ENCODE measurements at places on chromosomes 2 and 18. TPM values are rescaled to one million over a fixed set of nuclear protein-coding genes. Genes with fewer than 3 reads are reported as not detected.

- peaks cover 52% of the 10 kb centered on the region for H3K36me3 ChIP-seq
- H3K4me1 ChIP-seq: no peaks in the 10 kb centered on the region
- DNase-seq: no peak
- H3K4me3 ChIP-seq: no peak overlapping the region
- H3K27me3 ChIP-seq: no peaks in the 10 kb centered on the region
Measured at GRCh38 chr2:54666634-54667265, 56.7 kb upstream of the EML6 start.

DNA sequence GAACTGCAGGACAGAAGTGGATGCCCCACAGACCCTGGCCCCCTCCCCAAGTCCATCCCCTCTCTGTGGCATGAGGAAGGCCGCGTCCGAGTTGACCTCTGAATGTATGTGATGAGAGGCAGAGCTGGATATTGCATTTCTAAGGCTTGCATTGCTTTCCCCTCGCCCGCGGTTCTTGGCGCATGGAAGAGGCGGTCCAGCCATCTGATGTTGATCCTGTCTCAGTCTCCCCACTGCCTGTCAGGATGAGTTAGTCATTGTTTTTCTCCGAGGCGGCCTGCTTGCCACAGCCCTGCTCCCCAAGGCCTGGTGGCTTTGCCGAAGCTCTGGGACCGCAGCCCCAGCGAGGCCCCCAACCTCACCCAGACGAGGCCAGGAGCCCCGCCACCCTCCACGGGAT lies 88.6 kb downstream of the SMAD7 start:
- no peak overlapping the region for H3K27ac ChIP-seq
- DNase-seq: no peak
- peaks cover 6% of the 10 kb centered on the region for H3K36me3 ChIP-seq
- H3K4me3 ChIP-seq: no peak overlapping the region
- H3K27me3 ChIP-seq: no peaks in the 10 kb centered on the region
- peaks cover 7% of the 10 kb centered on the region for H3K4me1 ChIP-seq

ST8SIA3 gene
- 8.9 TPM for total RNA-seq

- no peak for DNase-seq
- no peaks in the 10 kb centered on the region for H3K27me3 ChIP-seq
- H3K27ac ChIP-seq: peak overlapping the region; percentile 62
Measured at GRCh38 chr2:23692263-23692662, 234.7 kb downstream of the ATAD2B start.

- H3K27me3 ChIP-seq: no peaks in the 10 kb centered on the region
- DNase-seq: no peak
- no peak overlapping the region for H3K4me3 ChIP-seq
- H3K4me1 ChIP-seq: peaks cover 4% of the 10 kb centered on the region
- no peak overlapping the region for H3K27ac ChIP-seq
Measured at GRCh38 chr2:29143657-29144056, 28.4 kb downstream of the CLIP4 start.

- H3K36me3 ChIP-seq: no peaks in the 10 kb centered on the region
- no peaks in the 10 kb centered on the region for H3K27me3 ChIP-seq
- H3K4me1 ChIP-seq: peaks cover 2% of the 10 kb centered on the region
- DNase-seq: no peak
- no peak overlapping the region for H3K4me3 ChIP-seq
Measured at GRCh38 chr2:48738806-48739205, 16.7 kb downstream of the LHCGR start.

- no peak overlapping the region for H3K4me3 ChIP-seq
- peaks cover 4% of the 10 kb centered on the region for H3K27me3 ChIP-seq
- H3K36me3 ChIP-seq: no peaks in the 10 kb centered on the region
Measured at GRCh38 chr2:136052369-136053362, 65.3 kb downstream of the CXCR4 start.

DNA sequence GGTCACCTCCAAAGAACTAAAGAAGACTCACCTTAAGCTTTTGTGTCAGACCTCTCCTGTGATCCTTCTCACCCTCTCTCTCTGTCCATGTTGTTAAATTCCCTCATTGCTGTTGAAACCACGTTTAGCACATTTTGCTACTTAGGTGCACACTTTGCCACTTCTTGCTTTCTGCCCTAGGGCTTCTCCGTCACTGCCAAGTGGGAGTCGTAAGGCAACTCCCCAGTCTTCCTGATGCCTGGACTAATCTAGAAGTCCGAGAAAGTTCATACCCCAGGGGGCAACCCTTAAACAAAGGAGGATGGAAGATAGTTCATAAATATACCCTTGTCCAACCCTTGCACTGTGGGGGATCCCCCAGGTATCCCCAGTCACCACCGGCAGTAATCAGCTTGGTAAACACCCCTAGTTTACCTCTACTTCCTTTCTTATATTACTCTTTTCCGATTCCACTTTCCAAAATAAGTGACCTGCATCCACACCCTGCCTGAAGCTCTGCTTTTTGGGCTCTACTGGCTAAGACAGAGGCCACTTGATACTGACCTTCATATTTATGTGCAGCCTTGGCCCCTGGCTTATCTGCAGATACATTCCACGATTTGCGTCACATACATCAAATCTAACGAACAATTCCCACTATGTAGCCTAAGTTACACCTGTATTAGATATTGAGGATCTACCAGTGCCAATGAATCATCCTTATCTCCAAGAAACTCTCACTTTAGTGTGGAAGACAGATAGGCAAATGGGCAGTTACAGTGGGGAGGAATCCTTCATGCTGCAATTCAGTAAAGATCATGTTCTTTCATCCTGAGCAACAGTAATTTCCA lies 776.2 kb downstream of the RNF144A start:
- H3K27ac ChIP-seq: no peak overlapping the region
- H3K36me3 ChIP-seq: no peaks in the 10 kb centered on the region

NCKAP5 gene
- 1.7 TPM for total RNA-seq

GRCh38 chr2:197798187-197798586 lies 6.2 kb upstream of the PLCL1 start:
- no peak overlapping the region for H3K27ac ChIP-seq
- no peak for DNase-seq
- H3K4me1 ChIP-seq: peaks cover 9% of the 10 kb centered on the region
- H3K36me3 ChIP-seq: no peaks in the 10 kb centered on the region
- no peak overlapping the region for H3K4me3 ChIP-seq
- peaks cover 3% of the 10 kb centered on the region for H3K27me3 ChIP-seq
